ENCODE measurements at places on chromosomes 6 and 20.

GRCh38 chr6:14361297-14361696 is 243.7 kb downstream of the CD83 start:
- no peak for DNase-seq

DNA sequence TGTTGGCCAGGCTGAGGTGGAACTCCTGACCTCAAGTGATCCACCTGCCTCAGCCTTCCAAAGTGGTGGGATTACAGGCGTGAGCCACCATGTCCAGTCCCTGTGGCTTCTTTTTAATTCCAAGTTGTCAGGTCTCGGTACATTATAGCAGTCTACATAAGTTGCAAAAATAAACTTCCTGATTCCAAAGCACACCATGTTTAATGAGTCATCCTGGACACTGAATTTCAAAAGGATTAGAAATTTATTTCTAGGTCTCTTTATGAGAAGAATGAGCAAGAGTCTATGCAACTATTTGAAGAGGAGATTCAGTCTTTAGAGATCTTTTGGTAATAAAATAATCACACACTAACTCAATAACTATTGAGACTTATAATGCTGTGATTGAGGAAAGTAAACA is 63.9 kb upstream of the MCHR2 start:
- DNase-seq = no peak

GRCh38 chr20:32206760-32207625 is 550 bp downstream of the PLAGL2 start:
- no peak for DNase-seq

GRCh38 chr20:3115190-3116107 is 30.9 kb upstream of the AVP start:
- no peak for DNase-seq

DNA sequence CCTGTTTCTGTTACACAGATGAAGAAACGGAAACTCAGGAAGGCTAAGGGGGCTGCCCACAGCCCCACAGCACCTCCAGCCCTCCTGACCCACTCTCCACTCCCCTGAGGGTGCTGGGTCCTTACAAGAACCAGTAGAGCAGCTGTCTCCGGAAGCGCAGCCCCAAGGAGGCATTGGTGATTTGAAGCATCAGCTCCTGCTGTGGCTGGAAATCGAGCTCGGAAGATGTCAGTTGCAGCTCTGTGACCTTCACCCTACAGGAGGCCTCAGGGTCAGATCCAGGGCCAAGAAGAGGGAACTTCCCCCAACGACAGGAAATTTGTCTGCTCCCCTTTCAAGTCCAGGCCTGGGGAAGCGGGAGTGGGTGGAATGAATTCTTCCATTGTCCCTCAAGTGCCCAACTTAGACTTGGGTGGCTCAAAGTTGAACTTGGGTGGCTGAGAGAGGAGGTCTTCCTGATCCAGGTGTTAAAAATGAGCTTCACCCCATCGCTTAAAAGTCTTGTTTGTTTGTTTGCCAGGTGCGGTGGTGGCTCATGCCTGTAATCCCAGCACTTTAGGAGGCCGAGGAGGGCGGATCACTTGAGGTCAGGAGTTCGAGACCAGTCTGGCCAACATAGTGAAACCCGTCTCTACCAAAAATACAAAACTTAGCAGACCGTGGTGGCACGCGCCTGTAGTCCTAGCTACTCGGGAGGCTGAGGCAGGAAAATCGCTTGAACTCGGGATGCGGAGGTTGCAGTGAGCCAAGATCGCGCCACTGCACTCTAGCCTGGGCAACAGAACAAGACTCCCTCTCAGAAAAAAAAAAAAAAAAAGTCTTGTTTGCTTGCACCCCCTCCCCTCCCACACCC is 1.9 kb downstream of the PLTP start:
- no peak for DNase-seq

DNA sequence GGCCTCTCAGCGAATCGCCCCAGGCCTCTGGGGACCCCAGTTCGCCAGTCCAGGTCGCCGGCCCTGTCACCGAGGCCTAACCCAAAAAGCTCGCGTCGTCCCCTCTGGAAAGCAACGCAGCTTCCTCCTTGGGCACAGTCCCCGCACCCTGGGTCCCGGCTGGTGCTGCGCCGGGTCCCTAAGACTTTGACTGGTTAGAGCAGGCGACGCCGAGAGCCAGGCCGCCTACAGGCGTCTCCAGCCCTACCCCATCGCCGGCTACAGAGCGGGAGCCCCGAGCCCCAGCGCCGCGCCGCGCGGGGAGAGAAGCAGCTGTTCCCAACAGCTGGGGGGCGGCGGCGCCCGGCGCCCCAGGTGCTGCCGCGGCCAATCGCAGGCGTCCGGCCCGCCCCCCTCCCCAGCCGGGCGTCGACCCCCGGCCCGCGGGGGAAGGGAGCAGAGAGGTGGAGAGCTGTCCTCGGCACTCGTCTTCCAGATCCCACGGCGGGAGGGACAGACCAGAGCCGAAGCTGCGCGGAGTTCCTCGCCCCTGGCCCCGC is 540 bp upstream of the RBM24 start:
- no peak for DNase-seq

DNA sequence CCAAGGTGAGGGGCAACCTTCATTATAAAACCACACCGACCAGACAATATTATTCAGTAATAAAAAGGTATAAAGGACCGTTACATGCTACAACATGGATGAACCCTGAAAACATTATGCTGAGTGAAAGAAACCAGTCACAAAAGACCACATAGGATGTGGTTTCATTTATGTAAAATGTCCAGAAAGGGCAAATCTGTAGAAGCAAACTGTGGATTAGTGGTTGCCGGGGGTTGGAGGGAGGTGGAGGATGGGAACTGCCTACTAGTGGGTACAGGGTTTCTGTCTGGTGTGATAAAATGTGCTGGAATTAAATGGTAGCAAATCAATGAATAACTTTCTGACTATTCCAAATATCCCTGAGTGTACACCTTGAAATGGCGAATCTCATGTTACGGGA is 10.2 kb upstream of the PRND start:
- DNase-seq = no peak

DNA sequence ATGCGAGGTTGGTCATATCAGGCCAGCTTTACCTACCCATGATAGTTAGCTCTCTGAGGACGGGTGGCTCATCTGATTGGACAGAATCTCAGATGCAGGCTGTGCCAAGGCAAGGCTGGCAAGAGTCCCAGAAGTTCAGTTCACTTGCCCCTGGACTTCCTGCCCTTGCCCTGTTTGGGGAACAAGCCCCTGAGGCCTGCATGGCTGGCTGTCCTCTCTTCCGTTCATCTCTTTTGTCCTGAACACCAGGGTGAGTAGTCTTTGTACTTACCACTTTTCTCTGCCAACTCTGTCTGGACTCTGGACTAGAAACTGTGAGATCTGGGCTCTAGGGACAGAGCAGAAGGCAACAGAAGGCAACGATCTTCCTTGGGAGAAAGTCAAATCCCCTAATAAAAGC is 769.9 kb downstream of the QKI start:
- DNase-seq = no peak

GRCh38 chr20:31669876-31670275 is 32.2 kb downstream of the COX4I2 start:
- DNase-seq = no peak

- no peak for DNase-seq
Observed at GRCh38 chr6:147509891-147510290, 1.4 kb downstream of the SAMD5 start.

GRCh38 chr20:61251529-61252393 is at the start of gene CDH4:
CDH4 (plus strand) TSS chr20:61252261.
- no peak for DNase-seq

- no peak for DNase-seq
Observed at GRCh38 chr20:34773726-34774125, 51.7 kb downstream of the NCOA6 start.

GRCh38 chr6:16637635-16638034 is 123.6 kb downstream of the ATXN1 start:
- no peak for DNase-seq

GRCh38 chr6:133916650-133917151 is 27.8 kb downstream of the TCF21 start:
- peak; percentile 65 for DNase-seq

GRCh38 chr6:156582509-156582992 is 194.6 kb upstream of the ARID1B start:
- DNase-seq = no peak

All from GM04504 (cell line).